ENCODE measurements at places on chromosomes 1 and 21.

DNA sequence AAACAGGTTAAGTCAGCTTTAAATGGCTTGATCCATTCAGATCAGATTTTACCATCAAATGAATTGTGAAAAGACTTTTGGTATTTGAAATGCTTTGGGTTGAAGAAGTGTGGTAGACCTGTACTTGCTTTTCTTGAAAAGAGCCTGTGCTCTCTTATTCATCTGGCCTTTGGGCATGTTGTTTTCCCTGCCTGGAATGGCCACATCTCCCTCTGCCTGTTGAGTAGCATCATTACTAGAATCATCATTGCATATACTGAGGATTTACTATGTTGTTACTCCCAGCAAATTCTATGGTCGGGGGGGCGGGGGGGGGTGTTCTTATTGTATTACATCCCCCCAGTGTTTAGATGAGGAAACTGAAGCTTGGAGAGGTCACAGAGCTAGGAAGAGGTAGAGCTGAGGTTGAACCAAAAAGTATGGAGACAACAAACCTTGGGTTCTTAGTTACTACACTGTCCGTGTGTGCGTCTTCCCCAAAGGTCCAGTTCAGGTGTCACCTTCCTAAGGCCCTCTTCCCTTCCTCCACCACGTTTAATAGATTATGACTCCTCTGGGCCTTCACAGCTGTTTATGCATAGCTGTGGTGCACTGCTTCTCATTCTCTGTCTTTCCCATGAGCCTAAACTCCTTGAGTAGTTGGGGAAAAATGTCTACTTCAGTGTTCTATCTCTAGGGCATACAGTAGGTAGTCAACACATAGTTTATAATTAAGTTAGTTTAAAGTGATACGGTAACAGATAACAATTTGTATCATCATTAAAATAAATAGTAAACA lies 246.4 kb upstream of the HOOK1 start:
- DNase-seq = no peak

DNA sequence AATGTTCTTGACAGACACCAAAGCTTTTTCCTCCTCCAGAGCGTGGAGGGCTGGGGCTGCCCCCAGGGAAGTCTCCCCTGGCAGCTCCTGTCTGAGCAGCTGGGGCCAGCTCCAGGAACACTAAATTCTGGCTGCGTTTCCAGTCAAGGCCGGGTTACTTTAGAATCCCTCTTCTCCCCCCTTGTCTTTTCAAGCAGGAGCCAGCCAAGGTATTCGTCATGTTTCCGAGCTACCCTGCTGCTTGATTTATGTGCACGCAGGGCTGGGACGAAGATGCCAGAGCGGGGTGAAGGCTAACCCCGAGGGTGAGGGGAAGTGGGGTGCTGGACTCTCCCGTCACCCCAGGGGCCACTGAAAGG lies 68.1 kb upstream of the ANGPTL1 start:
- DNase-seq = no peak

DNA sequence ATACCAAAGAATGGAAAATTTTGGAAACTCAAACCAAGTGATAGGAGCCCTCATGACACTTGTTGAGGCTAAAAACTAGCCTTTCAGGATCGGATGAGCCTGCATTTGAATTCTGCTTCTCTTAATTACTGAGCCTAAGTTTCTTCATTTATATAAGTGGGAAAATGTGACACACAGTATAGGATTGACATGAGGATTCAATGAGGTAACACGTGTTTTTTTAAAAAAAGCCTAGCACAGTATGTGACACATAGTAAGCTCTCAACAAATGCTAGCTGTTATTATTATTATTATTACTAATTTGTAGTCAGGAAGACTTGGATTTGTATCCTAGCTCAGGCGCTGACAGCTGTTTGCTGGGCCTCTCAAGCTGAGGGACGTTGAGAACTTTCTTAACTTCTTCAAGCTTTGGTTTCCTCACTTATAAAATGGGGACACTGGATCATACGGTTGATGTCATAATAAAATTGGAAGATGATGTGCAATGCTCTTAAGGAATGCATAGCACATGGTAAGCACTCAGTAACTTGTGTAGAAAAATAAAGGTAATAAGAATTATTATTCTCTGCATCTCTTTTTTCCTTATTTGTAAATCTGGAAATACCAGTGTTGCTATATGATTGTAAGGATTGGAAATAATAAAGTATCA lies 55.4 kb upstream of the JUN start:
- no peak for DNase-seq

GRCh38 chr1:169795687-169796086 lies 980 bp upstream of the METTL18 start:
- DNase-seq = no peak

GRCh38 chr1:218785928-218786327 lies 387.8 kb upstream of the LYPLAL1 start:
- no peak for DNase-seq

GRCh38 chr1:218705911-218706893 lies 361.1 kb downstream of the TGFB2 start:
- no peak for DNase-seq

GRCh38 chr1:189851806-189852367 lies 625.8 kb downstream of the BRINP3 start:
- no peak for DNase-seq

DNA sequence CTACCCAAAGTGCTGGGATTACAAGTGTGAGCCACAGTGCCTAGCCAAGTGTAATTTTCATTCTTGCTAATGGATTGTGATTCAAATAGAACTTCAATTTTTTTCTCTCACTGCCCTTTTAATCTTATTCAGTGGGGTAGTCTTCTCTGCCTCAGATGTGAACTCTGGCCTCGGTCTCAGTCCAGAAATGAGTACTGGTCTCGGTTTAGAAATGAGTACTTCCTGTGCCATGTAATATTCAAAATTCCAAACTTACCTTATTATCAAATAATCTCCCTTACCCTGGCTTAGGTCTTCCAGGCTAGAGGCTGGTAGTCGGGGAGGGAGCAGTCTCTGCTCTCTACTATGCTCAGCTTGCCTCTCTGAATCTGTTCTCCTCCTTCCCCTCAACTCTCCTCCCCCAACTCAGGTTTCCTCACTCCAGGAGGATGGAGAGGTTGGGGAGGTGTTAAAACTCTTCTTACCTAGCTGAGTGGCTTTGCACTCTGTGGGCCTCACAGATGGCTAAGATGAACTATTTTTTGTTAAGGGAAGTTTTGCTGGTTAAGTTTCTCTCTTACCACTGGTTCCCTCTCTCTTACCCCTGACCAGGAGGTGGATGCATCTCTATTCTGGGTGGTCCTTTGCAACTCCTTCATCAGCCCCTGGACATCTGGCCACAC lies 4.8 kb upstream of the SLAMF9 start:
- no peak for DNase-seq

DNA sequence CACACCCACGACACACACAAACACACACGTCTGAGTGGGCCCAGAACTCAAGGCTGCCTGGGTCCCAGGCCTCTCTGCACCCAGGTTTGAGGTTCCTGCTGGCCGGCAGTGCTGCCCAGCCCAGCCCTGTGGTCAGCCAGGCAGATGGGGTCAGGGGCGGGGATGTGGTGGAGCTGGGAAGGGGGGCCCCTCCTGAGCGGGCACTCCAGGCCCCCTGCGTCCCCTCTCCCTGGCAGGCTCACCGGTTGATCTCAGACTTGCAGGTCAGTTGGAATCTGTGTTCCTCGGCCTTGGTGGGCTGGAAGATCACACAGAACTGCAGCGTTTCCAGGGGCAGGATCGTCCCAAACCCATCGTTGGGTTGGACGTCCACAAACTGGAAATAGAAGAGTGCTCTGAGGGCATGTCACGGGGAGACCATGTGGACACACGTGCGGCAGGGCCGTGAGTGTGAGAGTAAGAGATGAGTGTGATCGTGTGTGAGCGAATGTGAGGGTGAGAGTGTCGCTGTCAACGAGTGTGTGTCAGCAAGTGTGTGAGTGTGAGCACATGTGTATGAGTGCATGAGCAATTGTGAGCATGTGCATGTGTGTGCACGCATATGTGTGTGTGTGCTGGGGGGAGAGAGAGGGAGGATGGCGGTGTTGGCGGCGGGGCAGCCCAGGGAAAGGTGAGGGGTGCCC lies 19.7 kb upstream of the TMEM52 start:
- no peak for DNase-seq

DNA sequence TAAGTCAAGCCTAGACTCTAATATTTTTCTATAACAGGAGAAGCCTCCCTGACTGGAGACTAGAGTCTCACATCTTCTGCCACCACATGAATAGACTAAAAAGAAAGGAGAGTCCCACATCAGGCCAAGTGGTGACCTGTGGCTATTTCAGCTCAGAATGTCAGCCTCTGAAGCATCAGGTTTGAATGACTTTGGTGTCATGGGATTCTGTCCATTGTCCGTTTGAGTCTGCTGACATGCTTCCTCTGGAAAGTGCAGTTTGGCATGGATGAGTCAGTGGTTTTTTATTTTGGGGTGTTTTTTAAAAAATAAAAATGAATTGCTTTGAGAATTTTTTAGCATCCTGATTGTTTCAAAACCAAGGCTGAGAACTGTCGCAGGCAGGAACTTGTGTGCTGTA lies 19.5 kb downstream of the DYRK3 start:
- DNase-seq = no peak

- no peak for DNase-seq
Observed at GRCh38 chr21:44856131-44856530, 17.4 kb downstream of the PTTG1IP start.

DNA sequence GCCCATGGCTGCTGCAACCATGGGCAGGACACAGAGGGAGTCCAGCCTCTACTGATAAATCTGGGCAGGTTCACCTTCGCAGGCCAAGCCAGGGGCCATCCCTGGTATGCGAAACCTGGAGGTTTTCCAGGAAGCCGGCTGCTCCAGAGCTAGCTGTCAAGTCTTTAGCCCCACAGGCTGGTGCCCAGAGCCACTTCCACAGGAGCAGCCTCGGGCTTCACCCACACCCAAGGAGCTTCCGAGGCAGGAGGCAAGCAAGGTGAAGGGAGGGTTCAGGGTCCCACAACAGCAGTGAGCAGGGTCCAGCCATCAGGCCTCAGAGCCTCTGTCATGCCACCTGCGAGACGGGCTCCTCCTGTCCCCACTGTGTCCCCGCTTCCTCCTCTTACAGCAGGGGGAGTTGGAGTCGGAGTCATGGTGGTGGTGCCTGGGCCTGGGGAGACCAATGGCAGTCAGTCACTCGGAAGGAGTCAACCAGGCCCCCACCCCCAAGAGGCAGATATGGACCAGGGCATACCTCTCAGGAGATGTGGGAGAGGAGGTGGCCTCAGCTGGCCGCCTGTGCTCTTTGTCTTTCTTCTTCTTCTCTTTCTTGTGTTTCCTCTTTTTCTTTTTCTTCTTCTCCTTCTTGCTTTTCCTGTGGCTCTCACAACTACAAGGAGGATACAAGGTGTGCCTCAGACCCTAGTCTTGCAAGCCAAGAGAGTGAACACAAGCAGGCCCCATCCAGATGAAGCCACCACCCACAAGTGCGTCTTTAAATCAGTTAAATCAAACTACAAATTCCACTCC lies 2.1 kb downstream of the C1orf35 start:
- no peak for DNase-seq

DNA sequence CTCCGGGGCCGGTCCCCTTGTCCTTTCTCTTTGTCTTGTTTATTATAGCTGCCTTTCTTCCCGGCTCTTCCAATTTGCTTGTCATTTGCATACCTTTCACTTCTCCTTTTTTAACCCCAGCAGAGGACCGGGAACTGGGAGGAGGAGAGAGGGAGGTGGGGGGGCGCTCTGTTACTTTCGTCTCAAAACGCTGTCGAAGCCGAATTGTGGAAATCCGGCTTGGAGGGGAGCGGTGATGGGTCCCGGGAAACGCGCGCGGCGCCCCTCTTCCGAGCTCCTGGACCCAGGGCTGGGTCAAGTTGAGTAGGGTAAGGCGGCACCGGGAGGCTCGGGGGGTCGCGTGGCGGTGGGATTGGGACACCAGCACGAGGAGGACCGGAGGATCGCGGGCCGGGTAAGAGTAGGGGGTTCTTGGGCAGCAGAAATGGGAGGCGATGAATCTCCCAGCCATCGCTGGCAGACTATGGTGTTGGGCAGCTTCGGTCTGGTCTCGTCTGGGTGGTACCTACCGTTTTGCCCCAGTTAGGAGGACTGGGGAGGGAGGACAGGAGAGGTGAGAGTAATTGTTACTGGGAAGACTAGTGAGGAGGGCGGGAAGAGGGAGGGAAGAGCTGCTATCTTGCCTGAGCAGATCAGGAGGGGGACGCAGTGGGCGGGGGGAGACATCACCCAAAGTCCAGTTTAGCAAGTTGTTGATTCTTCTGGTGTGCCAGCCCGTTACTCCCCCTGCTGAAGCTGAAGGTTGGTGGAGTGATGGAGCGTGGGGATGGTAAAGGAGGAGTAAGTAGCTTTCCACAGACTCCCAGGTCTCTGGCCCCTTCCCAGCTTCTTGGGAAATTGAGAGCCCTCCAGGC lies 1.5 kb downstream of the PROX1 start:
- no peak for DNase-seq

Data from activated T-cell treated with anti-CD3 and anti-CD28 coated beads, Interleukin-2, amount 50 U/mL, for 1 hour (primary cell).